ENCODE measurements at places on chromosomes 13 and 19. TPM values are rescaled to one million over a fixed set of nuclear protein-coding genes. Genes with fewer than 3 reads are reported as not detected.

DNA sequence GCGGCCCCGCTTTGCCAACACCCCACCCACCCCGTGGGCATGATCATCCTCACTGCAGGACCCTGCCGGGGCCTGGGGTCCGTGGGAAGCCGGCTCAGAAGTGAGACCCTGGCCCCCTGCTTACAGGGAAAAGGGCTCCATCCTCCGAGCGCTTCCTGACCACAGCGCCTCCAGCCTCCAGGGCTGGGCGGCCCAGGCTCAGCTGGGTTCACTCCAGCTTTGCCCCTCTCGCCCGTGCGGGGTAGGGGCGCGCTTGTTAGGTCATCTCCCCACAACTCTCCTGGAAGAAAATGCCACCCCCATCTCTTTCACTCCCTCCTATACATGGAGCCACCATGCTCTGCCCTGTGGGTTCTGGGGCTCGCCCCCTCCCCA, 6.6 kb upstream of the C1QTNF9B start:
- no peak overlapping the region for H3K27ac ChIP-seq
- no peaks in the 10 kb centered on the region for H3K36me3 ChIP-seq
- no peak overlapping the region for H3K4me3 ChIP-seq
- H3K27me3 ChIP-seq, result peaks cover 24% of the 10 kb centered on the region
- DNase-seq, result no peak
- peaks cover 3% of the 10 kb centered on the region for H3K4me1 ChIP-seq

ELSPBP1 gene
- total RNA-seq, result not detected

- no peak overlapping the region for H3K27ac ChIP-seq
- H3K4me1 ChIP-seq, result no peaks in the 10 kb centered on the region
- H3K27me3 ChIP-seq, result no peaks in the 10 kb centered on the region
- DNase-seq, result no peak
These were observed 99.4 kb downstream of the ZMYM2 start for GRCh38 chr13:20057963-20058362.

DNA sequence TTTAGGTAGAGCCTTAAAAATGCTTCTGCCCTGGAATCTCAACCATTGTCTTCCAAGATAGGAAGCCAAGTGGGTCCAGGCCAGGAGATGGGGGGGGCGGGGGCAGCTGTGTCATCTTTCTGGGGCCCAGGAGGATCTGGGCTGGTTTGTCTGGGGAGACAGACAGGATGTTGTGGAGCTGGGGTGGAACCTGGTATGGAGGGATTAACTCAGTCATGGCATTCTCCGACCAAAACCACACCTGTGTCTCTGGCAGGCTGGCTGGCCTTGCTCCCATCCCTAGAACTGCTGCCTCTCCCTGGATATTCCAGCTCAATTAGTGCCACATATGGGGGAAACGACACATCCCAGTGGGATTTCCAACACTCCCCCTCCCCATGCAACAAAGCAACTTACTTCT, 2.7 kb upstream of the MAP2K7 start:
- no peak for DNase-seq
- H3K27ac ChIP-seq, result no peak overlapping the region
- no peaks in the 10 kb centered on the region for H3K27me3 ChIP-seq
- H3K36me3 ChIP-seq, result peaks cover 5% of the 10 kb centered on the region

DNA sequence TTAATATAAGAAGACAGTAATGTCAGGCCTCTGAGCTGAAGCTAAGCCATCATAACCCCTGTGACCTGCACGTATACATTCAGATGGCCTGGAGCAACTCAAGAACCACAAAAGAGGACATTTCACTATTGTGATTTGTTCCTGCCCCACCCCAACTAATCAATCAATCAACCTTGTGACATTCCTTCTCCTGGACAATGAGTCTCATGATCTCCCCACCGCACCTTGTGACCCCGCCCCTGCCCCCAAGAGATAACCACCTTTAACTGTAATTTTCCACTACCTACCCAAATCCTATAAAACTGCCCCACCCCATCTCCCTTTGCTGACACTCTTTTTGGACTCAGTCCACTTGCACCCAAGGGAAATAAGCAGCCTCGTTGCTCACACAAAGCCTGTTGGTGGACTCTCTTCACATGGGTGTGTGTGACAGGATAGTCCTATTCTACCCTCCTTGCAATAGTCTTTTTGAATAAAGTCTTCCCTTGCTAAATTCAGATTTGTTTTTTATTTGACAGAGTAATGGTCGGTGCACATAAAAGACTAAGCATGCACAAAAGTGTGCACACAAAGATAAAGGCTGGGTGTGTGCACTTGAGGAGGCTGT, 14.0 kb downstream of the CD70 start:
- peak overlapping the region; percentile 15 for H3K27ac ChIP-seq
- H3K4me1 ChIP-seq, result peaks cover 10% of the 10 kb centered on the region
- peaks cover 4% of the 10 kb centered on the region for H3K27me3 ChIP-seq
- H3K36me3 ChIP-seq, result no peaks in the 10 kb centered on the region

HCN2 gene
- total RNA-seq, result 0.96 TPM
